Astrocyte of the hippocampus (primary cell): ENCODE measurements at places on chromosomes 3 and 15.

DNA sequence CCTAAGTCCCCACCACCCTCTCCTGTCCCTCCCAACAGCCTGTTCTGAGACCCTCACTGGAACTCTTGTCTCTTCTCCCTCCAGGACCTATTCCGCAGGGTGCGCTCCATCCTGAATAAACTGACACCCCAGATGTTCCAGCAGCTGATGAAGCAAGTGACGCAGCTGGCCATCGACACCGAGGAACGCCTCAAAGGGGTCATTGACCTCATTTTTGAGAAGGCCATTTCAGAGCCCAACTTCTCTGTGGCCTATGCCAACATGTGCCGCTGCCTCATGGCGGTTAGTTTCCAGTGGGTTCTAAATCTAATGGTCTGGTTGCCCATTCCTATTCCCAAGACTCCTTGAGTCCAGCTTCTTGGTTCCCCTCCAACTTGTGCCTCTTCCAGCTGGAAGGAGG, 9.3 kb downstream of the EIF4G1 start:
- no peak for DNase-seq

DNA sequence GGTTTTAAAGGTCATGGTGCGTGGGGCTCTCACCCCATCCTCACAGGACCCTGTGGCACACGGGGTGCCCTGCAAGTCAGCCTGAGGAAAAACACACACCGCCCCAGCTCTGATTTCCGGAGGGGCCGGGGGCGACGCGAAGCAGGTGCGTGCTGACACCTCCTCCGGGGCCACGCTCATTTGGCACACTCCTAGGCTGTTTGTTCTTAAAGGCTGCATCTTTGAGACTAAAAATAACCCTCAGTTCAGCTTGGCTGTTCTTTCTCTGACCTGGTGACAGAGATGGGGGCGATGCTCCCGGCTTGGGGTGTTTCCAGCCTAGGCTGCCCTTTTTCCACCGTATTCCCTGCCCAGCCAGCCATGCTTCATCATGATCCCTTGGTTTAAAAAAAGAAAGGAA, 141.5 kb upstream of the TPM1 start:
- no peak for DNase-seq

DNA sequence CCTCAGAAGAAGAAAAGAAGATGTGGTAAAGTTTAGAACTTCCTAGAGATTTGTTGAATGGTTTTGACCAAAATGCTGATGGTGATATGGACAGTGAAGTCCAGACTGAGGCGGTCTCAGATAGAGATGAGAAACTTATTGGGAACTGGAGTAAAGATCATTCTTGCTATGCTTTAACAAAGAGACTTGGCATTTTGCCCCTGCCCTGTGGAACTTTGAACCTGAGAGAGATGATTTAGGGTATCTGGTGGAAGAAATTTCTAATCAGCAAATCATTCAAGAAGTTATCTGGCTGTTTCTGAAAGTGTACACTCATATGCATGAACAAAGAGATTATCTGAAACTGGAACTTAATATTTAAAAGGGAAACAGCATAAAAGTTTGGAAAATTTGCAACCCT, 505.2 kb downstream of the NSUN3 start:
- no peak for DNase-seq

DNA sequence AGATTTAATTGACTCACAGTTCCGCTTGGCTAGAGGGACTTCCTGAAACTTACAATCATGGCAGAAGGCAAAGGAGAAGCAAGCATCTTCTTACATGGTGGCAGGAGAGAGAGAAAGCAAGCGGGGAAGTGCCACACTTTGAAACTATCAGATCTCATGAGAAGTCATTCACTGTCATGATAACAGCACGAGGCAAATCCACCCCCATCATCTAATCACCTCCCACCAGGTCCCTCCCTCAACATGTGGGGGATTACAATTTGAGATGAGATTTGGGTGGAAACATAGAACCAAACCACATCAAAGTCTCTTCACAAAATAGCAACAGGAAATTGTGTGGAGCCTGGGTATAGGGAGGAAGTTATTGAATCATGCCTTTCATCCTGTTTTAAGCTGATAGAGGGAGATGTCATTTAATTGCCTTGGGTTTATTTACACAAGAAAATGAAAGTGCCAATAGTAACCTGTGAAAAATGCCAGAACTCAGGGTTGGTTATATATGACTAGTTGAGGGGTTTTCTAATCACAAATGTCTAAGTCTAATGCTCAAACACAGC, 624.8 kb upstream of the LMCD1 start:
- DNase-seq, result peak; percentile 47

DNA sequence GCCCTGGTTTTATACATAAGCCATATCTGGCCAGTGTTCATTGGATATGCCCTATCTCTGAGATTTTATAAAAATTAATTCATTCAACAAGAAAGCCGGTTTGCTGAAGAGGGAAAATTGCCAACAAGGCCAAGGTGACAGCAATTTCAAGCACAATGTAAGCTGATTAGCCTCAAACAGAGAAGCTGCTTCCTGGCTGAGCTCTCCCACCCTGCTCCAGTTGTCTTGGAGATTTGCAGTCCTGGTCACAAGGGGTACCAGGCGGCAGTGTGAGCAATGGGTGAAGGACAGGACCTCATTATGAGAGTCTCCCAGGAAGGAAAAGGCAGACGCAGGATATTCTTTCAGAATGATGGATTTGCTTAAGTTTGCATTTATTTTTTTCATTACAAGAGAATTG, 5.4 kb upstream of the THSD4 start:
- no peak for DNase-seq

- DNase-seq, result no peak
These were observed 135.3 kb downstream of the FEZF2 start for GRCh38 chr3:62238003-62238402.

- DNase-seq, result no peak
These were observed 66.6 kb downstream of the IL20RB start for GRCh38 chr3:137024348-137024747.
